C1 segment of cervical spinal cord (tissue), 14 donors: ENCODE measurements at places on chromosomes 2 and 18.

GRCh38 chr2:198917926-198918720 lies 539.6 kb downstream of the SATB2 start:
- no peak for DNase-seq

DNA sequence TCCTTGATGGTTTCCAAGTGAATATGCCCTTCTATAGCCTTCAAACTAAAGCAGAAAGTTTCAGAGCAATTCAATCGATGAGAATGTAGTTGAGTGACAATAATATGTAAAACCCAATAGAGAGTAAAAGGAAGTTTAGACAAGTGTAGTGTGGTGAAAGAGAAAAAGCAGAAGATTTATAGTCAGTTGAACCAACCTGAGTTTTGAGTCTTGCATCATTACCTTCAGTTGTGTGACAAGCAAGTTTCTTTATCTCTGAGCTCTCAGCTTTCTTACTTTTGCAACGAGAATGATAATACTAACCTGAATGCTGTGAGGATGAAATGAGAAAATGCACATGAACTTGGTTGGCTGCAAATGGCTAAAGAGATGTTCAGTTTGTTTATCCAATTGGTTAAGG lies 40.6 kb upstream of the TMEM247 start:
- no peak for DNase-seq

GRCh38 chr2:169354244-169354643 lies 8.1 kb downstream of the LRP2 start:
- DNase-seq: no peak

DNA sequence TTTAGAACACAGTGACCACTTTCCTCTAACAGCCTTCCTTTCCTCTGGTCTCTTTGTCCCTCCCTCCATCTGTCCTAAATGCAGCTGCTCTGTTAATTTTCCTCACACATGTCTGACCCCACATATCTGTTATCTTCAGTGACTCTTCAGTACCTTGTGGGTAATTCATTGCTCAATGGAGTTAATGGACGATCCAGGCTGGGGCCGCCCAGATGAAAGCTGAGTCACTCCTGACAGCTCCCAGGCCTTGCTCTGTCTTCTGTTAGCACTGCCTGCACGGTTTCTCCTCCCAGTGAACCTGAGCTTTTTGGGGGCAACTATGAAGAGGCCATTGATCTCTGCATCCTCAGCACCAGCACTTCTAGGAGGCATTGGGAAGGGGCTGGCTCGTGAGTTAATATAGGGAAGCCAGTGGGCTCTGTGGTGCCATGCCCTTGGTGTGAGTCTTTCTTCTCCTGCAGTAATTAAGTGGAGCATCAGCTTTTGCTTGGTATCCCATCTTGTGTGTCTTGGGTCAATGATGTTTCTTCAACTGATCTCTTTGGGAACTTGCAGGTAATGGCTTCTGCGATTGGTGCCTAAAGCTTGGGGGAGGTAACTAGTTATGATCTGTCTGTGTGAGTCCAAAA lies 67.3 kb downstream of the SNORC start:
- no peak for DNase-seq

DNA sequence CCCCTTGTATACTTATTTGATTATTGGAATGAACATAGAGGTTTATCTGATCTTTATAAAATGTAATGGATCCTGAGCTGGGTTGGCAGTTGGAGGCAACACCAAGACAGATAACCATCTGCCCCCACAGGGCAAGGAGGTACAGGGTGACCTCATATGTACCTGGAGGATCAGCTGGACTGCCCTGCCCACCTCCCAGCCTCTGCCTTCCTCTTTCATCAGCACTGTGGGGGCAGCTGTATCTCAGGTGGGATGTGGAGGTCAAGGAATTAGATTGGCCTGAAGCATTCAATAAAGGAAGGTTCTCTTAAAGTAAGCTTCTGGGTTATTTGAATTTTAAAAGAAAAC lies 92.6 kb downstream of the LYPD6 start:
- no peak for DNase-seq

- no peak for DNase-seq
Measured at GRCh38 chr2:234451852-234452625, 44.8 kb downstream of the ARL4C start.

DNA sequence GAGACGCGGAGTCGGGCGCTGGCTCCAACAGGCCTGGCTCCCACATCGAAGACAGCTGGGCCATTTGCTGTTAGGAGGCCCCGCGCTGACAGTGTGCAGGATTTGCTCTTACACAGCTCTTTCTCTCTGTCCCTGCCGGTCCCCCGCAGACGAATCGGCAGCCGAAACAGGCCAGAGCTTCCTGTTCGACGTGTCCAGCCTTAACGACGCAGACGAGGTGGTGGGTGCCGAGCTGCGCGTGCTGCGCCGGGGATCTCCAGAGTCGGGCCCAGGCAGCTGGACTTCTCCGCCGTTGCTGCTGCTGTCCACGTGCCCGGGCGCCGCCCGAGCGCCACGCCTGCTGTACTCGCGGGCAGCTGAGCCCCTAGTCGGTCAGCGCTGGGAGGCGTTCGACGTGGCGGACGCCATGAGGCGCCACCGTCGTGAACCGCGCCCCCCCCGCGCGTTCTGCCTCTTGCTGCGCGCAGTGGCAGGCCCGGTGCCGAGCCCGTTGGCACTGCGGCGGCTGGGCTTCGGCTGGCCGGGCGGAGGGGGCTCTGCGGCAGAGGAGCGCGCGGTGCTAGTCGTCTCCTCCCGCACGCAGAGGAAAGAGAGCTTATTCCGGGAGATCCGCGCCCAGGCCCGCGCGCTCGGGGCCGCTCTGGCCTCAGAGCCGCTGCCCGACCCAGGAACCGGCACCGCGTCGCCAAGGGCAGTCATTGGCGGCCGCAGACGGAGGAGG lies 3.5 kb downstream of the GDF7 start:
- no peak for DNase-seq

DNA sequence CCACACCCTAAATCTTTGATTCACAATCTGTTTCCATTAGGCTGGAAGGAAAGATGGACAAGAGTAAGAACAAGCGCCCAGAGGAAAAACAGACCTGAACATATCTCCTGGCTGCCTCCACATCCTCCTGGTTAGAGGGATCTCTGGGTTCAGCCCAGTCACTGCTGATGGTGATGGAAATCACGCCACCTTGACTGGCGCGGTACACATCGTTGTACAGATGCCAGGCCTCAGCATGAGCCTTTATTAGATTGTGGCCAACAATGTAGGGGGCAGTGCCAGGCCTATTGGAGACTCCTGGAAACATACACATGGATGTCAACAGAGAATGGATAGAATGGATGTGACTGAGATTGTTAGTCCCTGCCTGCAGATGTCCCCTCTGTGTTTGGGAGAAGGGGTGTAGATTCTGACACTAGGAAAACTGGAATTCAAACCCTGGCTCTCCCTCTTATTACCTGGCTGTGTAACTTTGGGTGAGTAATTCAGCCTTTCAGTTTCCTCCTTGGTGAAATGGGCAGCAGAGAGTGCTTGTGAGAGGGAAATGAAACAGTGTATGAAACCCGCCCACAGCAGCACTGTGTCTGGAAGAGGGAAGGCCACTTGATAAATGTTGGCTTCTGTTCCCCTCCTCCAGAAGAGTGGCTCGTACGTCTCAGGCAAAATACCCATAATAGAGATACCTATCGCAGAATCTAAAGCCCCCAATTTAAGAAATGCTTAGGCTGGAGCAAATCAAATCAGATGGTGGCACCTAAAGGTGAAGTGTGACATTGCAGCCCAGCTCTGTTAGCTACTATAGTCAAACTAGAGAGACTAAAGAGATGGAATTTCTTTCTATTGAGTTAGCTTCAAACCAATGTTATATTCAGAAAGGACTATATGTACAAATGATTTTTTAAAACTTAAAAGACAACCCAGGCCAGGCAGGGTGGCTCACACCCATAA lies 36.2 kb downstream of the LCT start:
- no peak for DNase-seq

DNA sequence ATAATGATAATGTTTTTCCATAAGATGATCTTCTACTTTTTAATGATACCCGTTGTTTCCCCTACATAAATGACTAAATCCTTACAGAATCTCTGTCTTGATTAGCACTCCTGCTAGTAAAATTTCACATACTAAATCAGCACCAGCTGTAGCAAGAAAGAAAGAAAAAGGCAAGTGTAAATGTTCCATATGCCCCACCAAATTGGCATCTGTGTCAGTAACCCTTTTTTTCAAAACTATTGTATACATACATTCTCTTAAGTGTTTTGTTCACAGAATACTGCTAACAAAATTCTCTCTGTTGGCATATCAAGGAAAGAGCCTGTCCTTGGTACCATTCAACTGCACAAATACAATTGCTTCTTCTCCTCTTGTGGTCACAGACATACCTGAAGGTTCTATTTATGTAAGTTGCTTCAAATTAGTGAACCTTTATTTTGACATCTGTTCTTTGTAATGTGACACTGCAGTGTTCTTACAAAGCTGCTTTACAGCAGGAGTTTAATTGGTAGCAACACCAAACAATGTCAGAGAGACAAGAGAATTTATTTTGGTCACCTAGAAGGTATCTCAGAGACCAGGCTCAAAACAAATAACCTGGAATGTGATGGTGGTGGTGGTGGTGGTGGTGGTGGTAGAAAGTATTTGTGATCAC lies 641.9 kb downstream of the ZEB2 start:
- no peak for DNase-seq

DNA sequence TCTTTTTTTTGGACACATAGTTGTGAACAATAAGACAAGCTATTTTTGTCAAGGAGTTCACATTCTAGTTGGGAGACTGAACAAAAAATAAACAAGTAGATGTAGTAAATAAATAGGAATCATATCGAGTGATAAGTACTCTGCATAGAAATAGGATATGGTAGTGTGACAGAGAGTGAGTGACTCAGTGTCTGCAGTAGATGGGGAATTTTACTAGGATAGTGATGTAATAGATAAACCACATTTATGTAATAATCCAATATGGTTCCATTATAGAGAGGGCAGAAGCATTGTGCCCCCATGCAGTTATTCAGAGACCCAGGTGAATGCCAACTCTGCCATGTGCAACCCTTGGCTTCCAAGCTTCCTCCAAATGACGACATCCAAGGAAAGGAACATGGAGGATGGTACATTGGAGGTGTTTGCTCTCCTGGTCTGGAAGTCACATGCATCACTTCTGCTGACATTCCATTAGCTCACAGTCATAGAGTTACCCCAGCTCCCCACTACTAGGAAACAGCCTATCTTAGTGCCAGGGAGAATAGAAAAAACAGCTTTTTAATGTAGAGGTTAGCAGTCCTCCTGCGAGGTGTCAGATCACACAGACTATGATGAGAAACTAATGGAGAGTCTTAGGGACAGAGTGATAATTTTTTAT lies 595.4 kb downstream of the NYAP2 start:
- DNase-seq: no peak

GRCh38 chr18:59047321-59048047 lies 92.2 kb upstream of the SEC11C start:
- DNase-seq: no peak

GRCh38 chr2:159946326-159946999 lies 116.0 kb downstream of the PLA2R1 start:
- no peak for DNase-seq

DNA sequence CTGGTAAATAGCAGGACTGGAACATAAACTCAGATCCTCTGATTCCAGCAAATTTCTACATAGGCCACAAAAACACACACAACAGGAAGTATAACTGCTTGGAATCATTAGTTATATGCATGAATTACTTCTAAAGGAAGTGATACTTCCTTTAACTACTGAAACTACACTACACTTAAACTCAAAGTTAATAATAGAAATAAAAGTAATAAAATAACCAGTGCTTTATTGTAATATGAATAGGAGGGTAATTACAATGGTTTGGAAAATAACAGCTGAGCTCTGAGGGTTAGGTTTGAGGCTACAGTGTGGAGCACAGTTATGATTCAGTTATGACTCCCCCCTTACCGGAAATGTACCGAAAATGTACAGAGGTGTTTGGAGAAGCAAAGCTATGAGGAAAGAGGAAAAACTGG lies 18.5 kb upstream of the POLI start:
- no peak for DNase-seq

DNA sequence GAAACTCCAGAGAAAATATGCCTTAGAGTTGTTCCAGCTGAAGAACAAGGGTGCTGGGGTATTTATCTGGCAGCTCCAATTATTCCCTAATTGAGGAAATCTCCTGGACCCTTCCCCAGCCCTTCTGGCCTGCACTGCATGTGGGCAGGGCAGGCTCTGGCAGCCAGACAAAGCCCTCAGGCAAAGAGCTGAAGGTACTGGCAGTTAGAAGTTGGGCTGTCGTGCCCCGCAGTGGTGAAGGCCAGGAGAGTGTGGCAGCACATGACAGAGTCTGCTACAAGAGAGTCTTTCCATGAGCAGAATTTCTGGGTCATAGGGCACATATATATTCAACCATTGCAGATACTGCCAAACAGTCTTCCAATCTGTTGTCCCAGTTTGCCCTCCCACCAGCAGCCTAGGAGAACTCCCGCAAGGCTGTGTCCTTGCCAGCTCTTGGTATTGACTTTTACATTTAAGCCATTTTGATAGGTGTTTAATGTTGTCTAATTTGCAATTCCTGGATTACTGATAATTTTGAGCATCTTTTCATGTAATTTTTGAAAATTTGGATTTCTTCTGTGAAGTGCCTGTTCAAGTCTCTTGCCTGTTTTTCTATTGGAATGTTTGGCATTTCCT lies 26.6 kb downstream of the ONECUT2 start:
- no peak for DNase-seq

DNA sequence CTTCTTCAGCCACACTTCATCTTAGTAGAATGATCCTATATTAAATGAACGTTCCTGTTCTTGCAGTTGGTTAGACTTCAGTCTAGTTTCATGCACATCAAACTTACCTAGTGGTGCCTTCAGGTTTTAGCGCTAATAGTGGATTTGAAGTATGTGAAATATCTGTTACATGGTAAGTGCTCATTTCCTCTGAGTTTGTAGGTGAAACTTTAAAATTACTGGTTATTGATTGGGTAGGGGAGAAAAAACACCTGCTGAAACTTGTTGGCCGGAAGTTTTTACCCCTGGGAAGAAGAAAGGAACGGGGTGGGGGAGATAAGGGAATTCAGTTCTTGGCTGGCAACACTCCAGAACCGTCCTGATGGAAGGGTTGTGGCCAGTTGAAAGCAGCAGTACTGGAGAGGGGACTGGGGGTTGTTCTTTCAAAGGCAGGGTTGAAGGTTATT lies 112.8 kb downstream of the SPTBN1 start:
- no peak for DNase-seq

DNA sequence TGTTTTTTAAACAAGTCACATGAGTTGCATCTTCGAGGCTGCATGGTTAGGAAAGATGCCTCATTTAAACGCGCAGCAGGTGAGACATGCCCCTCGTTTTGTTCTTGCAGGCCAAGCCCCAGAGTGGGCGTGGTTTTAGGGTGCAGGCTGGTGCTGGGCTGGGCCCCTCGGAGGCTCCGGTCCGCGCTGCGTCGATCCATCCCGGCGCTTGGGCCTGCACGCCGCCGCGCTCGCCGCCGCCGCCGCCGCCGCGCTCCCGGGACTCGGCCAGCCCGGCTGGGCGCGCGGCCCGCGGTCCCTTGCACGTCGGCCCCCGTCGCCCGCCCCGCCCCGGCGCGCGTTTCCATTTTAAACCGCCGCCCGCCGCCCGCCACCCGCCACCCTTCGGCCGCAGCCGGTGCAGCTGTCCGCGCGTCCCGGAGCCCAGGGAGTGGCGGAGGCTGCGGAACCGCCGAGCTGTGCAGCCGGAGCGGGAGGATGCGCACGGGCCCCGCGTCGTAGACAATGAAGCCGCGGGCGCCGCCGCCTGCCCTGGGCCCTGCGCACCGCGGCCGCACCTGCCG lies 175.5 kb downstream of the AGAP1 start:
- DNase-seq: peak; percentile 79

- no peak for DNase-seq
Measured at GRCh38 chr2:179331061-179331460, 66.4 kb upstream of the SESTD1 start.
